Esophagus muscularis mucosa (tissue), 4 donors: ENCODE measurements at places on chromosomes 2 and 18. TPM values are rescaled to one million over a fixed set of nuclear protein-coding genes. Genes with fewer than 3 reads are reported as not detected.

CYS1 gene
- 23.3 TPM for total RNA-seq

C1GALT1C1L gene
- 0.80 TPM for total RNA-seq

SH3RF3 gene
- total RNA-seq: 9.6 TPM

GPR35 gene
- total RNA-seq: 1.9 TPM

SERPINB12 gene
- total RNA-seq: not detected

CNTNAP5 gene
- 0.17 TPM for total RNA-seq

EMILIN1 gene
- total RNA-seq: 155 TPM
